GDM1 (cell line): ENCODE measurements at places on chromosomes 7 and 10.

DNA sequence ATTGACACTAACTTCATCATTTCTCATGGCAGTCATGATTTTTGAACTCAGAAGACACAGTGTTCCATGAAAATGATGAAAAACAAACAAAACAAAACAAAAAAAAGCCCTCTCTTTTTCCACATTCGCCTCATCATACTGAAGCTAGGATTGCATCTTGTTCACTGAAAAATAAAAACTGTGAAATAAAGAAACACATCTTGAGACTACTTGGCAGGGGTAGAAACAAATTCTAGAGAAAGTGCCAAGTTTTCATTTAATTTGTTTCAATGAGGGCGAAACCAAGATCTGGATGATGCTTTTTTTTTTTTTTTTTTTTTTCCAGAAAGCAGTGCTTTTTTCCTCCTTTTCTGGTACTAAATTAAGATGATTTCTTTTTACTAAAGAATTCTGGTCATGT is 350.4 kb upstream of the ETV1 start:
- DNase-seq: no peak

- DNase-seq: no peak
These were observed 203.0 kb upstream of the MEOX2 start for GRCh38 chr7:15889507-15889906.

DNA sequence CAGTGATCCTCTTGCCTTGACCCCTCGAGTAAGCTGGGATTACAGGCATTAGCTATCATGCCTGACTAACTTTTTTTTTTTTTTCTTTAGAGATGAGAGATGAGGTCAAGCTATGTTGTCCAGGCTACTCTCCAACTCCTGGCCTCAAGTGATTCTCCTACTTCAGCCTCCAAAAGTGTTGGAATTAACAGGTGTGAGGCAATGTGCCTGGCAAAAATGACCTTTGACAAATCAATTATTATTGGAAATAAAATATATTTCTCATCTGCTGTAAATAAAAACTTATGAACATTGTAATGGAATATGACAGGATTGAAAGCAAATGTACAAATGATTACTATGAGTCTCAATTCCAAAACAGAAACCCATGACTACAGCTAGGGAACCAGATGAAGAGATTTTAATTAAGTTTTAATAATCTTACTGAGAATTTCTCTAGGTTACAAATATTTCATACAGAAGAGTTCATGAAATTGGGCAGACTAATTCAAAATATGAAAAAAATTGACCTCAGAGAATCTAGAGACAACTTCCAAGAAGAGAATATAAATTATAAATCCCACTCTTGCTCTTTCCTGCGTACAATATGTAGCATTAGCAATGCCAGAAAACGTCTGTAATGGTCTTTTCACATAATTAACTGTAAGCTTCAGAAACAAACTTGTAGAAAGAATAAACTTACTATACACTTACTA is 414.7 kb downstream of the DGKB start:
- DNase-seq: no peak

DNA sequence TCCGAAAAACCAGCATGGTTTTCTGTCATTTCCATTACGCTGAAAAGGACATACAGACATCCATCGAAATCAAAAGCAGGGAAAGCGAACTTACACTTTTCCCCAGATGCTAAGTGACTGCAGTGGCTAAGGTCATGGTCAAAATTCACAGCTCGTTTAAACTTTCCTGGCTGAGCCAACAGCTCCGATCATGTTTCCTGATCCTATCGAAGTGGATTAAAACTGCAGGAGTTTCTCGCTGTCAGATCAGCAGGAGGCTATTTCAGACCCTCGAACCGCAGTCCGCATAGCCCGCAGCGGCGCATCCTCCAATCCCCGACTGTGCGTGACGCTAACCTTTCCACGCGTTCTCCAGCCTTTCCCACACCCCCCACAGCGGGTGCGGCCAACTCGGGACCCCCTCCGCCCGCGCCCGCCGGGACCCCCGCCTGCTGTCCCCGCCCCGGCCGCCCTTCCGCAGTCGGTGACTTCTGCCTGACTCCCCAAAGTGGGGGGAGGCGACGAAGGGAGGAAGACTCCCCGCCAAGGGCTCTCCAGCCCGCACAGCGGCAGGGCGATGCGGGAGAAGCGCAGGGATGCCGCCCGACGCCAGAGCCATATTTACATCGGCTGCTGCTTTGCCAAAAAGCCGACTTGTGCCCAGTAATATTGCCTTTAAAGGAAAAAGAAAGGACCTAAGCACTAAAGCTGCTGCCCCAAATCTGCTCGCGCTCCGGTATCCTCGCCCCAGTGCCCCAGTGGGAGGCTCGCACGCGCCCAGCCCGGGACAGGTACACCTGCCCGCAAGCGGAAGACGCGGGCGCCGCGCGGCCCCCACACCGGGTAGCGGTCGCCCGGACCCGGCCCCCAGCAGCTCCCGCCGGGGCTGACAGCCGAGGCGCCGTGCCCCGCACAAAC is 1.2 kb downstream of the PIP4K2A start:
- no peak for DNase-seq

DNA sequence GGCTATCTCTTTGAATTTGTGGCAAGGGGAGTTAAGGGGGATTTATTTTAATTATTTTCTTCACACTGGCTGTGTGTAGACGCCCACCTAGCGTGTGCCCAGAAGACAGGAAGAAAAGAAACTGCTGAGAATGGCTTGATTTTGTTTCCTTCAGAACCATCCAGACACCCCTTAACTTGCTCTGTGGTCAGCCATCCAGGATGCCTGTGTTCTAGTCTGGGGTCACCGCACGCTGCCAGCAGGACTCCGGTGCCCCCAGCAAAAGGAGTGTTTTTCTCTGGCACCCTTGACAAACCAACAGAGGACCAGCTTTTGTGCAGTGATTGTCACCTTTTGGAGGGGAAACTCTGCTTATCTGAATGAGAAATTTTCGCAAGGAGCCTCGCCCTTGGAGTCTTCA is 5.3 kb downstream of the DDC start:
- no peak for DNase-seq

GRCh38 chr10:95785942-95786669 is 30.1 kb downstream of the ENTPD1 start:
- DNase-seq: no peak

DNA sequence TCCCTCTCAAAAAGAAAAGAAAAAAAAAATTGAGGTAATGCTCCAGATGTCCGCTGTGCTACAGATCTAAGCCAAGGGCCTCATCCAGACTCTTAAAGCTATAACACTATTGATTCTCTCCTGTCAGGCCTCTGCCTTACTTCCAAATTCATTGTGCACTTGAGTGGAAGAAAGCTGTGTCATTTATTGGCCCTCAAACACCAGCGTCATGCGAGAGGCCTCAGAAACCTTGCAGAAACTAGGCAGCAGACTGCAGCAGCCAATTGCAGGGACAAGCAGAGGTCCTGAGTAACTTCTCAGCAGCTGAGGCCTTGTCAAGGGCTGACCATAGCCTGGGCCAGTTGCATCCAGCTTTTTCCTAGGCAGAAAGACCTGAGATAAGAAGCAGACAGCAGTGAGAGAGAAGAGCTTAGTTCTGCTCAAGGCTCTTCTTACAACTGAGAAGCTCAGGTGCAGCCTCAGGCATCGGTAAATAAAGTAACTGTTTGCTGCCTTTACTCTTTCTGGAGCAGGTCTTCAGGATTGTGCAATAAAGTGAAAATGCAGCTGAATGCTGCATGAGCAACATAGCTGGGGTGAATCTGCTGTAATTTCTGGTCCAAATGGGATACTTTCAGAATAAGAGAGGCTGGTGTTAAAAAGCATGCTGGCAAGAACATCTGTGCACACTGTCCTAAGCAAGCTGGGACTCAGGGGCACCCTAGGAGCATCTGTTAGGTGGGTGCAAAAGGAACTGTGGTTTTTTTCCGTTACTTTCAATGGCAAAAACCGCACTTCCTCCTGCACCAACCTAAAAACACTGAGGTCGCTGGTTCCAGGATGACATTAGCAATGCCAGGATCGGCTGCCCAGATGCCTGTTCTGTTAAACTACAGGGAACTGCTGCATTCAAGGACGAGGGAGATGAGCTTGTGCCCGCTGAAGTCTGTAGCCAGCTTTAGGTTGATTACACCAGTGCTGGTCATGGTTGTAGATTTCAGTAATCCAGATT is 181.8 kb upstream of the PFKP start:
- peak; percentile 65 for DNase-seq

GRCh38 chr10:8071006-8071405 is 16.5 kb downstream of the GATA3 start:
- DNase-seq: no peak

GRCh38 chr7:47570649-47571050 is 11.3 kb downstream of the TNS3 start:
- no peak for DNase-seq

- DNase-seq: no peak
These were observed 50.4 kb downstream of the ARMC3 start for GRCh38 chr10:22978287-22978686.

GRCh38 chr7:30459591-30460245 is 18.9 kb downstream of the NOD1 start:
- no peak for DNase-seq

GRCh38 chr7:84200859-84201258 is 6.3 kb upstream of the SEMA3A start:
- no peak for DNase-seq

DNA sequence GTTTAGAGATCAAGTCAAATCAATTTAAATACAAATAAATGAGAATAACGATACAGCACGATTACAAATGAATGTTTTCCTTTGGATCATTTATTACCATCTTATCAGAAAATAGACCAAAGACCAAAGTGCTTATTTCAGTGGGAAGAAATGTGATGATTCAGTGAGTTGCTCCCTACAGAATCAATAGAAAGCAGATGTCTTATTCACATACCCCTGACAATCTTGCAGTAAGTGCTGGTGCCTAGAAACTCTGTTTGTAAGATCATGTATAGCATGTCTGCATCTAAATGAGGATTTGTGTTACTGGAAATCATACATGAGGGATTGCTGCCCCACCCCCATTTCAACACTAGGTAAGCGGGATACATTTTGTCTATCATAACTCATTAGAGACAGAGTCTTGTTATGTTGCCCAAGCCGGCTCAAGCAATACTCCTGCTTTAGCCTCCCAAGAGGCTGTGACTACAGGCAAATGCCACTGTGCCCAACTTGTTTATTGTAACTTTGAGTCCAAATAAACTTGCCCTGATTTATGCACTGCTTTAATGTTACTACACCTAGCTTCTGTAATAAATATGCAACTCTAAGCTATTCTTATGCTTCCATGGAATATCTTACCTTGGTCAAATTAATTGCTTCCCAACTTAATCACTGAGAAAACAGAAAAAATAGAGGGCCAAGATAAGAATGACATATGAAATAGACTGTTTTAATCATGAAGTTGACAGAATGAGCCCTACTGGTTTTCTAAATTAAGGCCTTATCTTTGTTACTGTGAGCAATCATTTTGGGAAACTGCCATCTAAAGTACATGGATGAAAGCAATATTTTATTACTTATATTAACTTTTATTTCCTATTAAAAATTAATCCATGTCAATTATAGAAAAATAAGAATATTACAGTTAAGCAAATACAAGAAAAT is 82.5 kb downstream of the AHR start:
- no peak for DNase-seq

DNA sequence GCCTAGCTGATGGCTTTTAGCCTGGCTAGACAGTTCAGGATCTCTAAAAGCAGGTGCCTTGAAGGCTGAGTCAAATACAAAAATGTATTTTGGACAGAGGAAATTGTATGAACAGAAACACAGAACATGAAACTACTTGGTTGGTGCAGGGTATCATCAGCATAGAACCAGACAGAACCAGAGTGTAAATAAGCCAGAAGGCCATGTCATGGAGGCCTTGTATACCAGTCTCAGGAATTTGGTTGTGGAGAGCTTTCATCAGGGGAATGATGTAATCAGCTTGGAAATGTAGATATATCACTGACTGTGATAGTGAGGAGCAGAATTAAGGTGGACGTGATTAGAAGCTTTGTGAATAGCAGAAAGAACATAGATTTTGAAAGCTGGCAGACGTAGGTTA is 82.9 kb downstream of the CFTR start:
- no peak for DNase-seq

DNA sequence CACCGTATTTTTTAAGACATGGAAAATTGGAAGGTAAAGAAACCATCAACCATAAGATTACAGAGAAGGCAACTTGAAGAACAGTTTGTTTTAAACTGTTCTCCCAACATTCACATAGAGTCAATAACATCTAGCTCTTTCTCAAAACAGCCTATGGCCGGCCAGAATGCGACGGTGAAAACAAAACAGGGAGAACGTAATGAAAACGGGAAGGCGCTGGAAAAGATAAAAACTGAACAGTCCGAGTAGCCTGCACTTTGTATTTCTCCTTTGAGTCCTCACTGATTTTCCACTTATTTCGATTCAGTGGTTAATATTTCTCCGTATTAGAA is 637 bp downstream of the MICU1 start:
- DNase-seq: no peak

DNA sequence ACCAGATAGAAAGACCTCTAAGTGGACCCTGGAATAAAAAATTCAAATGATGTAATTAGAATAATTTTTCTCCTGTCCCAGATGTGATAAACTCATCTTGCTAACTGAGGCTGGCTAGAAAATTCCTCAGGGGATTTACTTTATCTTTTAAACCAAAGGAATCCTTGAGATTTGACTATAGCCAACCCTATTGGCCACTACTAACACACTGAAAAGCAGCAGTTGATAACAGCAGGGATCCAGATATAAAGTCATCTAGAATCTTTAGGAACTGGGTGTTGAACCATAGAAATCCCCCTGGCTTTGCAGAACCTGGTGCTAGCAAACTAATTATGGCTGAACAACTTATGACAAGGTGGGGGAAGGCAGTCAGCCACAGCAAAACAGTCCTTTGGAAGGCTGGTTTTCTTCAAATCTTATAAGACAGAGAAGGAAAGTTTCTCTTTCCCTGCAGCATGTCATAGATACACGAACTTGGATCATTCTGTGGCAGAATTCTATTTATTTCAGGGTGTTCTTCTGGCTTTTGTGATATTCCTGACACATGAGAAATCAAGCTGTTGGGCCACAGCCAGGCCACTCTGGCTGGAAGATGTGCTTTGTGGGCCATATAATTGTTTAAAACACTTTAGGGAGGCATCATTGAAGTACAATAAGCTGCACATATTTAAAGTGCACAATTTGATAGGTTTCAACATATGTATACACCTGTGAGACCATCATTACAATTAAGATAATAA is 643.6 kb downstream of the SORCS3 start:
- no peak for DNase-seq

GRCh38 chr10:129683519-129683918 is 216.5 kb downstream of the MGMT start:
- no peak for DNase-seq

DNA sequence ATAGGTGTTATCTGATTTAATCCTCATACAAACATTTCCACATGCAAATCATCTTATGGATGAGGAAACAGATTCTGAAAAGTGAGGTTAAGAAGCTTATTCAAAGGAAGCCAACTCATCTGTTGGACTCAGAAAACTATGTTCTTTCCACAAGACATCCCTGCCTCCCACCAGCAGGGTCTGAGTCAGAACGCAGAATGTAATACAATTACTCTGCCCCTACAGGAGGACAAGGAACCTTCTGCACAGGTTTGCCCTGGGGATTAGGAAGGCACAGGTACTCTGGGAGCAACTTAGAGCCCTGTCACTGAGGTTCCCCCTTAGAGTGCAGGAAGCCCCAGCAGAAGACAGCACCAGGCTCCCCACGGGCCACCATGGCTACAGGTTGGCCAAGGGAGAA is 255.7 kb downstream of the TNS3 start:
- no peak for DNase-seq

- no peak for DNase-seq
These were observed 44.0 kb upstream of the SEMA3A start for GRCh38 chr7:84238596-84238995.
